ENCODE measurements at places on chromosomes 3 and 15. TPM values are rescaled to one million over a fixed set of nuclear protein-coding genes. Genes with fewer than 3 reads are reported as not detected.

HGD gene
- 0.44 TPM for total RNA-seq

GOLGA8R gene
- total RNA-seq, result 0.50 TPM

LRRC31 gene
- total RNA-seq, result not detected

- H3K27ac ChIP-seq, result no peak overlapping the region
- no peaks in the 10 kb centered on the region for H3K36me3 ChIP-seq
- peaks cover 14% of the 10 kb centered on the region for H3K4me1 ChIP-seq
- no peaks in the 10 kb centered on the region for H3K27me3 ChIP-seq
Measured at GRCh38 chr3:57815036-57815435, 58.9 kb downstream of the SLMAP start.

GRCh38 chr15:35540021-35540420, 5.9 kb downstream of the DPH6 start:
- DNase-seq, result no peak
- H3K27me3 ChIP-seq, result no peaks in the 10 kb centered on the region
- no peaks in the 10 kb centered on the region for H3K36me3 ChIP-seq
- no peak overlapping the region for H3K27ac ChIP-seq
- no peak overlapping the region for H3K4me3 ChIP-seq

DNA sequence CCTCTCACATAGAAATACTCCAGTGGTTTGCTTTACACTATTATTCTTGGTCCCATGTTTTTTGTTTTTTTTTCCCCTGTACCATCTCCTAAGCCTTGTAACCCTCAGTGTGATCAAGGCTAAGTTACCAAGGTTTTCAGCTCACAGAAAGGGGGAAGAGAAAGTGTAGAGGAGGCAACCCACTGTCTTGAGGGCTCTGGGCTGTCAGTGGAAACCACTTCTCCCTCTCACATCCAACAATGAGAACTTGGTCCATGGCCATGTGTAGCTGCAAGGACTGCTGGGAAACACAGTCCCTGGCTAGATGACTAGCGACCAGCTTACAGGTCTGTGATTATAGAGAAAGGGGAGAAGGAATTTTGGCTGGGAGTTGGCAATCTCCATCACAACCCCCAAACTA, 30.3 kb downstream of the GPD1L start:
- H3K4me1 ChIP-seq, result peaks cover 7% of the 10 kb centered on the region
- peaks cover 3% of the 10 kb centered on the region for H3K27me3 ChIP-seq
- H3K27ac ChIP-seq, result no peak overlapping the region
- no peak for DNase-seq

GRCh38 chr3:10746001-10746400, 70.0 kb upstream of the SLC6A11 start:
- peaks cover 2% of the 10 kb centered on the region for H3K4me1 ChIP-seq
- H3K27me3 ChIP-seq, result peaks cover 5% of the 10 kb centered on the region
- no peak for DNase-seq
- no peak overlapping the region for H3K27ac ChIP-seq
- no peak overlapping the region for H3K4me3 ChIP-seq

DNA sequence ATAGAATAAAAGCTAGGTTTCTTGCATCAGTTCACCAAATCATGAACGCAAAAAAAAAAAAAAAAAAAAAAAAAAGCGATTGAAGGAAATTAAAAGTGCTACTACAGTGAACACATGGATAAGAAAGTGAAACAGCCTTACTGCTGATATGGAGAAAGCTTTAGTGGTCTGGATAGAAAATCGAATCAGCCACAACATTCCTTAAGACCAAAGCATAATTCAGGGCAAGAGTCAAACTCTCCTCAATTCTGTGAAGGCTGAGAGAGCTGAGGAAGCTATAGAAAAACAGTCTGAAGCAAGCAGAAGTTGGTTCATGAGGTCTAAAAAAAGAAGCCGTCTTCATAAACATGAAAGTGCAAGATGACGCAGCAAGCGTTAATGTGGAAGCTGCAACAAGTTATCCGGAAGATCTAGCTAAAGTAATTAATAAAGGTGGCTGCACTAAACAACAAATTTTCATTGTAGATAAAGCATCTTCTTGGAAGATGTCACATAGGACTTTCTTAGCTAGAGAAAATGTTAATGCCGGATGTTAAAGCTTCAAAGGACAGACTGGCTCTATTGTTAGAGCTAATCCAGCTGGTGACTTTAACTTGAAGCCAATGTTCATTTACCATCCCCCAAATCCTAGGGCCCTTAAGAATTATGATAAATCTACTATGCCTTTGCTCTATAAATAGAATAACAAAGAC, 19.2 kb downstream of the P3H2 start:
- H3K36me3 ChIP-seq, result no peaks in the 10 kb centered on the region
- DNase-seq, result no peak
- no peaks in the 10 kb centered on the region for H3K27me3 ChIP-seq
- peaks cover 45% of the 10 kb centered on the region for H3K4me1 ChIP-seq

GRCh38 chr3:64042952-64043351, 19.7 kb upstream of the PSMD6 start:
- H3K4me1 ChIP-seq, result peaks cover 4% of the 10 kb centered on the region
- DNase-seq, result no peak
- no peak overlapping the region for H3K27ac ChIP-seq

DNA sequence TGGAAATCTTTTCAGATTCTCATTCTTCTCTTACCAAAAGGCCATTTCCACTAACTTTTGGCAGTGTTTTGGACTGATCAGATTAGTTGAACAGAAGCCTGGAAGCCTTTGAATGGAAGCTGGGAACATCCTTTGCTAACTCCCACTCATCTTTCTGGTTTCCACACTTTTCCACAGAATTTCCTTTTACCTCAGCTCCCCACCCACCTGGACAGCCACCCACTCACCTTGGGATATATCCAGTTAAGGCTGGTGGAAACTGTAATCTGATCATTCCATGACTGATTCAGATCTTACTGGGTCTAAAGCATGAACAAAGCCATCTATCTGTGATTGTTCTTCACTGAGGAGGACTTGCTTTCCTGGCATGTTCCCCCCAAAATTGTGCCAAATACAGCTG, 119.5 kb downstream of the CCNL1 start:
- peaks cover 5% of the 10 kb centered on the region for H3K4me1 ChIP-seq
- DNase-seq, result no peak
- peaks cover 5% of the 10 kb centered on the region for H3K27me3 ChIP-seq
- no peak overlapping the region for H3K27ac ChIP-seq

DNA sequence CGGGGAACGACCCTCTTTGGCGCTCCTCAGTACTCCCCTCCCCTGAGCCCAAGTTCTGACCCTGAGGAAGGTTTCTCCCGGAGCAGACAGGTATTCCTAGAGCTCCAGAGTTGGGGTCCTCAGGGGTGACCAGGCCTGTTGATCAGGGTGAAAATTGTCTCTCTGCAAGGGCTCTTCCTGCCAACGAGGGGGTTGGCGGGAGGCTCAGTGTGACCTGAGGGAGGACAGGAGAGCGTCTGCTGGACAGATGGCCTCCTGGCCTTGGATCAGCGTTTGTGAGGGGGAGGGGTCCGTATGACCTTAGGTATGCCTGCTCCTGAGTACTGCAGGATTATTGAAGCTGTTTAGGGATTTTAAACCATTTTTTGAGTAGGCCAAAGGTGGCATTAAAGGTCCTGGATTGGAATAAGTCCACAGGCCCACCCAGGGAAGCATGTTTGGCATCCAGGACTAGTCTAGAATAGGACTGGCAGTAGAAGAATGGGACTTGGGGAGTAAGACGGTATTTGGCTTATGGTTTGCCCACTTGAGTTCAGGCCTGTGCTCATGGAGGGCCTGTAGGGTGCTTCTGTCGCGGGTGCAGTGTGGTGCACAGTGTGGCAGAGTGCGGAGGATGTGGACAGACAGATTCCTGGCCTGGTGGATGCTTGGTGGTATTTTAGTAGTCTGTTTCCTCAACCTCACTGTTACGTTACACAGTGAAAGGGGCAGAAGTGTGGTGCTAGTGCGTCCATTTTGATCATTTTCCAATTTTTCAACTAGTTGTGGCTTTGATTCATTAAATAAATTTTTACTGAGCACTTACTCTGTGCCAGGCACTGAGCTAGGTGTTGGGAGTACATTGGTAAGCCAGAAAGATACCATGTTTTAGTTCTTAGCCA, 959 bp downstream of the ZNF592 start:
- H3K27me3 ChIP-seq, result no peaks in the 10 kb centered on the region
- H3K4me1 ChIP-seq, result peaks cover 39% of the 10 kb centered on the region
- peak overlapping the region; percentile 92 for H3K4me3 ChIP-seq
- peak overlapping the region; percentile 96 for H3K27ac ChIP-seq
- H3K36me3 ChIP-seq, result no peaks in the 10 kb centered on the region

GRCh38 chr3:164683489-164683888, 394.8 kb downstream of the SI start:
- H3K27ac ChIP-seq, result no peak overlapping the region
- no peaks in the 10 kb centered on the region for H3K36me3 ChIP-seq
- H3K27me3 ChIP-seq, result no peaks in the 10 kb centered on the region
- no peak overlapping the region for H3K4me3 ChIP-seq

DNA sequence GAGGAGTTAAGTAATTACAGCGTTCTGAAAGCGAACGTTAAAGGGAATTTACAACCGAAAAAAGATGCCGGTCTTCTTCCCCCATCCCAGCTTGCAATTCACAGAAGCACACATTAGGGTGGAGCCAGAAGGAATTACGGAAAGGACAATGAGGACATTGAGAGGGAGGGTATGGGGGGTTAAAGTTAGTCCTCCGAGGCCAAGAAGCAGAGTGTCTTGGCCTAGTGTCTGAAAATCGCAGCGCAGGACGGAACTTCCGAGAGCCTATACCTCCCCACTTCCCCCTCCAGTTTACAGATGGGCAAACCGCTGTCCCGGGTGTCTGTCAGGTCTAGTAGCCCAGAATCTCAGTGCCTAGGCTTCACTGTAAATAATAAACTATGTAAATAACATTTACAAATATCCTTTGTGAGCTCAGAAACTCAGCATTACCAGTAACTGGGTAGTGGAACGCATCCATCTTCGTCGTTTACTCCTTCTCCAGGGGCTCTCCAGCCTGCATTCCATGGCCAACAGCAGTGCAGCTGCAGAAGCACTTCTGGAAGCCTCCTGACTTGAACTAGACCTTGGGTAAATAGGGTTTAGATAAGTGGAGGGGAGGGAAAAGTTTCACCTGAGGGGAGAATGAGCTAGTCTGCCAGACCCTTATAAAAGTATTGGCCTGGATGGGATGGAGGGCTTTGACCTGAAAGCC, 922 bp downstream of the ADPRH start:
- H3K36me3 ChIP-seq, result no peaks in the 10 kb centered on the region
- DNase-seq, result no peak
- peaks cover 32% of the 10 kb centered on the region for H3K27me3 ChIP-seq
- H3K4me1 ChIP-seq, result peaks cover 13% of the 10 kb centered on the region
- H3K4me3 ChIP-seq, result peak overlapping the region; percentile 92
